ENCODE measurements at places on chromosomes 7 and 10.

DNA sequence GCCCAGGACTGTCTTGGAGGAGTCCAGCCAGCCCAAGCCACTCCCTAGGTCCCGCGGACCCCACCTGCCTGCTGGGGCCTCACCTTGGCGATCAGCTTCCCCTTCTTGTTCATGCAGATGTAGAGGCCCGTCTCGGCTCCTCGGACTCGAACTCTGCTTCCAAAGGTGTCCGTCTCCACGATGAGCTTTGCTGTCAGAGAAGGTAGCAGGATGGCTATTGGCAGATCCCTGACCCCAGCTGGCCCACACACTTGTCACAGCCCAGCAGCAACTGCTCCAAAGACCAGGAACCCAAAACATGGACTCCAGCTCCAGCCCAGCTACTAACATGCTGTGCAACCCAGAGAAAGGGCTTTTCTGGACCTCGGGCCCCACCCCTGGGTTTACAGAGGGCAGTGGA is 4.5 kb downstream of the FGF8 start:
- DNase-seq: no peak

DNA sequence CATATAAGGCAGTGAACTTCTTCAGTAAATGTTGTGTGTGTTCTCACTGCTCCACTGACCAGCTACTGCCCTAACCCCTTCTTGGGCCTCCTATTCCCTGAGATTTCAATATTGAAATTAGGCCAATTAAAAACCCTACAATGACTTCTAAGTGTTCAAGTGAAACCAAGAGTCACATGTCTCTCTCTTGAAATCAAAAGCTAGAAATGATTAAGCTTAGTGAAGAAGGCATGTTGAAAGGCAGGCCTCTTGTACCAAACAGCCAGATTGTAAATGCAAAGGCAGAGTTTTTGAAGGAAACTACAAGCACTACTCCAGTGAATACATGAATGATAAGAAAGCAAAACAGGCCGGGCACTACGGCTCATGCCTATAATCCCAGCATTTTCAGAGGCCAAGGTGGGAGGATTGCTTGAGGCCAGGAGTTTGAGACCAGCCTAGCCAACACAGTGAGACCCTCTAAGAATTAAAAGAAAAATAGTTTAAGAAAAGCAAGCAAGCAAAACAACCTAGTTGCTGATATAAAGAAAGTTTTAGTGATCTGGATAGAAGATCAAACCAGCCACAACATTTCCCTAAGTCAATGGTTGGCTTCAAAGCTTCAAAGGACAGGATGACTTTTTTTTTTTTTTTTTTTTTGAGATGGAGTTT is 22.3 kb downstream of the BRAF start:
- no peak for DNase-seq

DNA sequence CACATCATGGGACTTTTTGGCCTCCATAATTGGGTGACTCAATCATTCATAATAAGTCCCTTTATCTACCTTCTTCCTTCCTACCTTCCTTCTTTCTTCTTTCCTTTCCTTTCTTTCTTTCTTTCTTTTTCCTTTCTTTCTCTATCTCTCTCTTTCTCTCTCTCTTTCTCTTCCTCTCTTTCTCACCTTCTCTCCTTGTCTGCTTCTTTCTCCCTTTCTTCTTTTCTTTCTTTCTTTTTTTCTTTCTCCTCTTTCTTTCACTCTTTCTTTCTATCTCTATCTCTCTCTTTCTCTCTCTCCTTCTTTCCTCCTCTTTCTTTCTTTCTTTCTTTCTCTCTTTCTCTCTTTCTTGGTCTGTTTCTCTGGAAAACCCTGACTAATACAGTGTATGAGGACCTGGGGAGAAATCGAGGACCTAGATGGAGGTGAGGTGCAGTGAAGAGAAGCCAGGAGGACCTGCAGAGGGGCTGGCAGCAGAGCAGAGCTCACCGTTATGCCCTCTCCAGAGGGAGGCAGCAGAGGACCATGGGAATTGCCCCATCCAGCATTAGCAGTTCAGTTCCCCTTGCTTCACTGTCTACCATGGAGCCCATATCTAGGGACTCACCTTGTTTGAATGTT is 52.7 kb upstream of the BTRC start:
- peak; percentile 48 for DNase-seq

DNA sequence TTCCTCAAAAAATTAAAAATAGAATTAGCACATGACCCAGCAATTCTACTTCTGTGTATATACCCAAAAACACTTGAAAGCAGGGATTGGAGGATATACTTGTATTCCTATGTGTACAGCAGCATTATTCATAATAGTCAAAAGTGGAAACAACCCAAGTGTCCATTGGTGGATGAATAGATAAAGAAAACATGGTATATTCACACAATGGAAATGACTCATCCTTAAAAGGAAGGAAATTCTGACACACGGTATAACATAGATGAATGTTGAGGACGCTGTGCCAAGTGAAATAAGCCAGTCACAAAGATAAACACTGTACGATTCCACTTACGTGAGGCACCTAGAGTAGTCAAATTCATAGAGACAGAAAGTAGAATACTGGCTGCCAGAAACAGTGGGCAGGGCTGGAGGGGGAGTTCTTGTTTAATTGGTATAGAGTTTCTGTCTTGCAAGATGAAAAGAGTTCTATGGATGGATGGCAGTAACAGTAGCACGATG is 26.6 kb upstream of the KAT6B start:
- DNase-seq: peak; percentile 81

DNA sequence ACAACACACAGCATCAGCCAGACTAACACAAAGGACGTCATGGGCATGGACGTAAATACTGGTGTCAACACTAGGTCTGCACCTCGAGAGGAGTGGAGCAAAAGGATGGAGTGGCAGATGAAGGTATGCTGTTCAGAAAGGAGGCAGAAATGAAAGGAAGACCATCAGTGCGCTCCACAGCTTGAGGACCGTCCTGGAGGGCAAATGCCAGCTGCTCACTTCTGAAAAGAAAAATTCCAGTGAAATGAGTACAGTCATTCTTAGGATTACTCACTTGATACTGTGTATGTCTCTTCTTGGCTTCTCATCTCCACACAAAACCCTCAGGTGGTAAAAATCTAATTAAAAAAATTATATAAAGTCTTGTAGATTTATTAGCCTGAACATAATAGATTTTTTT is 44.8 kb downstream of the EGFR start:
- peak; percentile 52 for DNase-seq

DNA sequence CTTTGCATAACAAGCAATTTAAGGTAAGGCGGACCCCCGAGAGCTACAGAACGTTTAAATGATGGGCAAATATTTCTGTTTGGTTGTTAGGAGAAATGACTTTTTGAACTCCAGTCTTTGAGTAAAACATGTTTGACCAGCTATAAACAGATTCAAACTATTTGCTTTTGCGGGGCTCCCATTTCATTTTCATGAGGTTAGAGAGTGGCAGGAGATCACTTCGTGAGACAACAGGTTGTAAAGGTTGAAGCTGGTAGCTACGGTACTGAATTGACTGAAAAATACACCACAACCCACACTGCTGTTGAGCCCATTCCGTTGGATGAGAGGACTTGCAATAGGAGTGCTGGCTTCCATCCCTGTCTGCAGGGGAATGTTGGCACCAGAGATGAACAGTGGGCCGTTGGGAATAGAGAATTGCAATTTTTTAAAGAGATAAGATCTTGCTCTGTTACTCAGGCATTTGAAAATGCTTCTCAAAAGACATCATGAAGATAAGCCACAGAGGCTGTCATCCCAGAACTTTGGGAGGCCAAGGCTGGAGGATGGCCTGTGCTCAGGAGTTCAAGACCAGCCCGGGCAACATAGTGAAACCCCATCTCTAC is 65.7 kb upstream of the CARD11 start:
- DNase-seq: no peak

- no peak for DNase-seq
Observed at GRCh38 chr10:57420881-57421280, 846.8 kb downstream of the IPMK start.

DNA sequence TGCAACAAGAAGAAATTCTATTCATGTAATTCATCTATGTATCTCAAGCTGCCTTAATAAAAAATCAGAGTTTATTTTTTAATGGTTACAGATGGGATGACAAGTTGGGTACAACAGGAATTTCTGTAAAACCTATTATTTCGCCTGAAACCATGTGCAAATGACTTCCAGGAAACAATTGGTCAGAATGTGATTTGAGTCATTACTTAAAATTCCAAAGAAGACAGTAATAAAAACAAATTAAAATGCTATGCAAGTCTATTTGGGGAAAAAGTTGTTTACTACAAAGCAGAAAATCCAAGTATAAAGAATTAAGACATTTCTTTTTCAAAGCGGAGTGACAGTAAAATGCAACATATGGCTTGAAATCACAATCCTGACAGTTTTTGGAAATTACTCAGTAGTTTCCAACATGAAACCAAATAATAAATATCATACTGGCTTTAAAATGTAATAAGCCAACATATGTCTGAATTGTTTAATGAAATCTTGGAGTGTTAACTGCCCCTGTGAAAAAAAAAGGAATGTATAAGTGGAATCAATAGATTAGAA is 41.5 kb upstream of the SEMA3C start:
- DNase-seq: peak; percentile 44

GRCh38 chr7:23335621-23336020 is 36.5 kb downstream of the MALSU1 start:
- no peak for DNase-seq

DNA sequence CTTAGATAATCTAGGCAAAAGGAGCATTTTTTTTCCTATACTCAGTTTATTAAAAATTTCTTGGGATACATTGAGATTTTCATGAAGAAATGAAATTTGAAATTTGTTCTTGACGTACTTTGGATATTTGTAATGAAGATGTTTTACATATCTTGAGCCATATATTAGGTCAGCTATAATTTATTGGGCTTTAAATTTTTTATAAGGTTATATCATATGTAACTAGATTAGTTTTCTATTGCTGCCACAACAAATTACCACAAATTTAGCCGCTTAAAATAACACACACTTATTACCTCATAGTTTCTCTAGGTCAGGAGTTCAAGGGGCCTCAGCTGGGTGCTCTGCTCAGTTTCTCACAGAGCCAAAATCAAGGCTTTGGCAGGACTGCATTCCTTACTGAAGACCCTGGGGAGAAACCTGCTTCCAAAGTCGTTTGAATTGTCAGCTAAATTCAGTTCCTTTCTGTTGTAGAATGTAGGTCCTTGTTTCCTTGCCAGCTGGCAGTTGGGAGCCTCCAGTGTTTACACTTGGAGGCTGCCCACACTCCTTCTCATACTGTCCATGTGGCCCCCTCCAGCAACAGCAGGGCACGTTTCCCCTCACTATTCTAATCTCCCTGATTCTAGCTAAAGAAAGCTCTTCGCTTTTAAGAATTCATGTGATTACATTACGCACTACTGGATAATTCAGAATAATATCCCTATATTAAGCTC is 42.6 kb upstream of the DNAH11 start:
- DNase-seq: no peak

GRCh38 chr10:68144709-68145108 is 35.4 kb downstream of the MYPN start:
- no peak for DNase-seq

DNA sequence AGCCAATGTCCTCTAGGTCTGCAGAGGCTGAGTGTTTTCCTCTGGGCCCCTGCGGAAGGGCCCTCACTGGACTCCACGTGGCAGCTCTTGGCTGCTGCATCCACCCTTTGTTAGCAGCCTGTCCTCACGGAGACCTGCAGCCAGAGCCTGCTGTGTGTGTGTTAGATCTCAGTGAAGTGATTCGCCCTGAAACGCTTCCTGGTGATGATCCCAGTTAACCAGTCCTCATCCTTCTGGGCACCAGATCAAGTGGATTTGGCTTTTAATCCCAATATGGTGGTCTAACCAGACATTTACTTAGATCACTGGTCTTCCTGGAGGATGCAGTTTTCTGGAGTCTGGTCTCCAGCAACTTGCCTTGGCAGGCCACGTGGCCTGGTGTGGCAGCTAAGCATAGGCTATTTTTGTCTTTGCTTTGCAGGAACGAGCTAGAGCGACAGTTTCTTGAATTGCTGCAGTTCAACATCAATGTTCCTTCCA is 39.5 kb upstream of the GJD4 start:
- no peak for DNase-seq

Data from HFFc6 (cell line).